ENCODE measurements at places on chromosomes 6 and 20. TPM values are rescaled to one million over a fixed set of nuclear protein-coding genes. Genes with fewer than 3 reads are reported as not detected.
A peak's percentile ranks its signal among the peaks of the same experiment; 100 is the strongest.

Gene ESR1
- total RNA-seq = not detected

- no peak for DNase-seq
These were observed 63.1 kb downstream of the SLX4IP start for GRCh38 chr20:10498200-10498599.

- no peak for DNase-seq
These were observed 16.8 kb downstream of the DAAM2 start for GRCh38 chr6:39808964-39809363.

Gene SYNJ2
- total RNA-seq = 94.5 TPM

GRCh38 chr6:84606860-84607259, 157.5 kb downstream of the TBX18 start:
- no peak for DNase-seq

GRCh38 chr20:58573986-58574385, 58.8 kb upstream of the APCDD1L start:
- no peak for DNase-seq

Gene QKI
- total RNA-seq = 290 TPM

Gene LST1
- not detected for total RNA-seq

Gene HLA-DRA
- total RNA-seq = not detected

Gene ADAT2
- 4.5 TPM for total RNA-seq

- DNase-seq = no peak
These were observed 125.8 kb upstream of the CST7 start for GRCh38 chr20:24823176-24823784.

- no peak for DNase-seq
These were observed 29.0 kb downstream of the ADGRF4 start for GRCh38 chr6:47727391-47727790.

Gene NNAT
- 14.9 TPM for total RNA-seq

Gene BTN1A1
- not detected for total RNA-seq

- DNase-seq = peak; percentile 81
These were observed 103.8 kb downstream of the DLL1 start for GRCh38 chr6:170186941-170187668.

GRCh38 chr6:37251211-37251780, 6.3 kb upstream of the TBC1D22B start:
- DNase-seq = no peak

- no peak for DNase-seq
These were observed 25.0 kb upstream of the MRPS18A start for GRCh38 chr6:43712579-43712978.

GRCh38 chr6:92110403-92110802, 1309.0 kb downstream of the EPHA7 start:
- DNase-seq = no peak

GRCh38 chr6:105102186-105102585, 77.6 kb downstream of the POPDC3 start:
- DNase-seq = no peak

- no peak for DNase-seq
These were observed 406.5 kb upstream of the GJE1 start for GRCh38 chr6:141726248-141726647.

- DNase-seq = no peak
These were observed 191.2 kb upstream of the PREP start for GRCh38 chr6:105593805-105594671.

Gene C20orf144
- total RNA-seq = 0.37 TPM

DNA sequence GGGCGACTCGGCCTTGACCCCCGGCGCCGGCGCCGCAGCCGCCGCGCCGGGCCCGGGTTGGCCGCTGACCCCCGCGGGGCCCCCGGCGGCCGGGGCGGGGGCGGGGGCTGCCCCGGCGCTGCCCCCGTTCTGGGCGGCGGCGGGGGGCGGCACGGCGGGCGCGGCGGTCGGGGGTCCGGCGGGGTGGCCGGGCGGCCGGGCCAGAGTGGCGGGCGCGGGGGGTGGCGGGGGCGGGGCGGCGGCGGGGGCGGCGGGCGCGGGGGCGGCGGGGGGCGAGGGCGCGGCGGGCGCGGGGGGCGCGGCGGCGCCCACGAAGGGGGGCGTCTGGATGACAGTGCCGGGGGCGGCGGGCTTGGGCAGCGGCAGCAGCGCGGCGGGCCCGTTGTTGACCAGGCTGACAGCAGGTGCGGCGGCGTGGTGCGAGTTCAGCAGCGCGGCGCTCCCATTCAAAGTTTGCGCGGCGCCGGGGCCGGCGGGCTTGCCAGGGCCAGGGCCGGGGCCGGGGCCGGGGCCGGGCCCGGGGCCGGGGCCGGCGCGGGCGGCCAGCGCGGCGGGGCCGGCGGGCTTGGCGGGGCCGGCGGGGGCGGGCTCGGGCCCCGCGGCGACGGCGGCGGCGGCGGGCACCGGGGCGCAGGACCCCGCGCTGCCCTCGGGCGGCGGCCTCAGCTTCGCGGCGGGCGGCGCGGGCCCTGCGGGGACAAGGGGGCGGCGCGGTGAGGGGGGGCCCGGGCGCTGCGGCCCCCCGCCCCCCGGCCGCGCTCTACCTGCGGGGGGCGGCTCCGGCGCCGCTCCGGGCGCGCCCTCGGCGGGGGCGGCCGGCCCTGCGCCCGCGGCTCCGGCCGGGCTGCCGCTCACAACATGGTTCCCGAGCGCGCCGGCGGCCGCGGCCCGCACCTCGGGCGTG, 659 bp downstream of the TAF4 start:
- no peak for DNase-seq

DNA sequence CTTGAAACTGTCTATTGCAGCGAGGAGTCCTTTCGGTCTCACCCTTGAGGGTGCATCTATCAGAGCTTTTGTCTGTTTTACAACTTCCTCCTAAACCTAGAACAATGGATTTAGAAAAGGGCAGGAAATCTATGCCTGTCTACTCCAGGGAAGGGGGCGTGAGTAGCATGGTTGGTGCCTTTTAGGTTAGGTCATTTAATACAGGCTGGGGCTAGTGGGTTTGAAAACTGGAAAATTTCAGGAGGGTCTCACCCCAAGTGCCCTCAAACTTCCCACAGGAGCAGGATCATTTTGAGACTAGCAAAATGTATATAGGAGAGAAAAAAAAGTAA, 33.5 kb upstream of the BMP6 start:
- DNase-seq = no peak

DNA sequence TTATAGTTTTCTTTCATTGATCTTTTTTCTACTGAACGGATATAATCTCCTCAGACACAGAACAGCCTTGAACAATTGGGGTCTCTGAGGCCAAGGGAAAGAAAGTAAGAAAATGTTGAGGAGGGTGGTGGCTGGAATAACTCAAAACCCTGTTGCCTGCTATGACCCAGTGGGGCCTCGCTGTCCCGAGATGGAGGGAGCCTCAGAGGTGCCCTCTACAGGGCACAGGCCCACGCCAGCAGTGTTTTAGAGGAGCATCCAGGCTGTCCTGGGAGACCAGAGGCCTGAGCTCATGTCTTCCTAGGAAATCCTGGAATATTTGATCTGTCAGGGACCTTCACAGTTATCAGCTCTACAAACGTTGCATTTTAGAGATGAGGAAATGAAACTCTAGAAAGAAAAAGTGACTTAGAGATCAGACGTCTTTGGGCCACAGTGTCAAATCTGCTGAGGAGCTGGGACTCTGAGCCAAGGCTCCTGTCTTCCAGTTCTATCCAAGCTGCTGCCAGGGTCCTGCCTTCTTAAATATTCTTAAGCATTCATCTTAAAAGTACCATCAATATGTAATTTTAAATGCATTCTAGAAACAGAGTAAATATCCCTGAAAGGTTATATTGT, 26.3 kb downstream of the ALDH5A1 start:
- peak; percentile 66 for DNase-seq

DNA sequence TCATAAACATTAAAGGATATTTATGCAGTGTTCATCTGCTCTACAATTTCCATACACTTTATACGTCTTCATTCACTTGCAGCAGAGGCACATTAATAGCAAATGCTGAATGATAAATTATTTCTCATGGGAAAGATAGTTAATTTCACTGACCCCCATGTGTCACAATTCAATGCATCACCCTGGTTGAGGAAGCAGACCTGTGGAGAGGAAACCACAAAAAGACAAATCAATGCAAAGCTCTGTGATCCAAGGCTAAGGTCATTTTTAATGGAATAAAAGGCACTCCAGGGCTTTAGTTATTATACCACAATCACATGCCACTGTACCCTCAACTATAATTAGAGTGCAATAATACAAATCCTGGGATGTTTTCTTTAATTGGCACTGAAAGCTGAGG, 40.3 kb upstream of the TENT5A start:
- DNase-seq = no peak

DNA sequence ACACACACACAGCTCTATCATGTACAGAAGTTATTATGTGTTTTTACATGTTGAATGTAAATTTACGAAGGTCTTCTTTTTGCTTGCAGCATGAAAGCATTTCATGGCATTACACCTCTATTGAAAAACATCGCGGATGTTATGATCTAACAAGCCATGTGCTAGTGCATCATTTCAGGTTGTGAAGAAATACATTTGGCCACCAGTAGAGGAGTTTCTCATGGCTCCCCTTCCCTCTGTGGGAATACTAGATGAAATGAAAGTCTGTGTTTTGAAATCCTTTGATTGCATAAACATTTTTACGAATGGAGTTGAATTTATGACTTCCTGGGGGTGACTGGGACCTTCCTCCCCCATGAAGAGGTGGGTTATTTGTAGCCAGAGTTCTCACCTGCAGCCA, 17.7 kb downstream of the MAS1 start:
- DNase-seq = no peak

Gene TMEM200A
- 11.2 TPM for total RNA-seq

GRCh38 chr20:61440548-61441055, 188.5 kb downstream of the CDH4 start:
- no peak for DNase-seq

DNA sequence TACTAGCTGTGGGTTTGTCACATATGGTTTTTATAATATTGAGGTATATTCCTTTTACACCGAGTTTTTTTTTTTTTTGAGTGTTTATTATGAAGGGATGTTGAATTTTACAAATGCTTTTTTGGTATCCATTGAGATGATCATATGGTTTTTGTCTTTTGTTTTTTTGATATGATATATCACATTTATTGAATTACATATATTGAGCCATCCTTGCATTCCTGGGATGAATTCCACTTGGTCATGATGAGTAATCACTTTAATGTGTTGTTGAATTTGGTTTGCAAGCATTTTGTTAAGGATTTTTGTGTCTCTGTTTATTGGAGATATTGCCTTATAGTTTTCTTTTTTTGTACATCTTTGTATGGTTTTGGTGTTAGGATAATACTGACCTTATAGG, 3.3 kb upstream of the ZNF337 start:
- no peak for DNase-seq

DNA sequence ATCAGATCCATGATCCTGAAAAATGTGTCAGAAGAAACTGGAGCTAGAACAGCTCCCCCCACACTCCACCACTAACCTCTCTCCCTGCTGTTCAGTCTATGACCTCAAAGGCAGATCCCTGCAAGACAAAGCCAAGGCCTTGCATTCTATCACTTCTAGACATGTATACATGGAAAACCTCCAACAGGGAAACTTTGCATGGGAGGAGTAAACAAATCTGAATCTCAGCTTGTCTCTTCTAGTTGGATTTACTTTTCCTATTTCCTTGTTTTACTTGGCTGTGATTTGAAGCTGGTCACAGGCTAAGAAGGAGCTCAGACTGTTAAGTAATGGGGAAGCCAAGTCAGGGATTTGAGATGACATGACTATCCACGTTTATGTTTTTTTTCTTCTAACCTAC, 456.8 kb upstream of the CHD6 start:
- DNase-seq = no peak

DNA sequence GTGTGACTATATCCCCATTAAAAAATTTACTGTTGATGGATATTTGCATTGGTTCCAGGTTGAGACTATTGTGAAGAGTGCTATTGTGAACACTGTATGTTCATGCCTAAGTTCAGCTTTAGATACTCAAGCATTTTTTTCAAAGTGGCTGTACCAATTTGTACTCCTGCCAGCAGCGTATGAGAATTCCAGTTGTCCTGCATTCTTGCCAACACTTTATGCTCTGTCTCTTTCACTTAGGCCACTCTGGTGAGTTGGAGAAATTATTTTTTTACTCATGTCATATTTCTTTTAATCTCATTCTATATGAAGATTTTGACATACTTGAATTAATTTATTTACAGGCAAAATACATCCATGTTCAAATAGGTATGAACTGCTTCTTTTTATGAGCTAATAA, 76.2 kb downstream of the JAG1 start:
- no peak for DNase-seq

GRCh38 chr20:45293041-45294002, 13.3 kb upstream of the RBPJL start:
- DNase-seq = peak; percentile 95

Gene DHX16
- total RNA-seq = 28.7 TPM

DNA sequence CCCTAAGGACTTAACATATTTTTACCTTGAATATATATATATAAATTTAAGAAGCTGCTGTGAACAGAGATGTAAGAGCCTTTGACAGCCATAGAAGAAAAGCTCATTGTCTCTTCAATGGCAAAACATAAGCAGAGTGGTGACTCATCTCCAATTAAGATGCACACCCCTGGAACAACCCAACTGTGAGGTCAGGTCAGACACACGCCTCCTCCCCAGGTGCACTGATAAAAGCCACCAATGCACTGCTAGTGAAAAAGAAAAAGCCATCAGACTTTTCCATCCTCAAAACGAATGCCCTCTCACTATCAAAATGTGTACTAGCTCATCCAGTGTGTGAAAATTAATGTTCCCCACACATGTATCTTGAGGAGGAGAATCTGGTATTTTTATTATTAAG, 100.1 kb downstream of the SMLR1 start:
- no peak for DNase-seq

DNA sequence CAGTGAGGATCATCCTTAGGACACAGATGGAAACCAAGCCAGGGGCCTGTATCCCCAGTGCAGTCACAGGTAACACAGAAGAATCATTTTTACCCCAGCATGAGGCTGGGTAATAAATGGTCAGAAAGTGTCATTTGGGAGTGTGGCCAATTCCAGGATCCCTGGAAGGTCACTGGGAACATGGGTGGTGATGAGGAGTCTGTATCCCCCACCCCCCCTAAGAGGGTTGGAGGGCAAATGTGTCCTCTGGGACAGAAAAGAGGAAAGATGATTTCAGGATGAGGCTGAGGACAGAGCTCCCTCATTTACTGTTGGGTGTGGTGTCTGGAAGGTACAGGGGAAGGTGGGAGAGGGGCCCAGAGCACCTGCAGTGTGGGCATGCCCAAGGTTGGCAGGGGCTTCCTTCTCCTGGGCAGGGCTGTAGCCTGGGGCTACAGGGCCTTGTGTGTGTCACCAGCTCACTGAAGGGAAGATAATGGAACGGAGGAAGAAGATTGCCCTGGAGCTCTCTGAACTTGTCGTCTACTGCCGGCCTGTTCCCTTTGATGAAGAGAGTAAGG, 34.5 kb downstream of the PLCG1 start:
- DNase-seq = peak; percentile 8

GRCh38 chr6:44489910-44490604, 102.6 kb downstream of the CDC5L start:
- no peak for DNase-seq

Gene ABT1
- total RNA-seq = 13.9 TPM

DNA sequence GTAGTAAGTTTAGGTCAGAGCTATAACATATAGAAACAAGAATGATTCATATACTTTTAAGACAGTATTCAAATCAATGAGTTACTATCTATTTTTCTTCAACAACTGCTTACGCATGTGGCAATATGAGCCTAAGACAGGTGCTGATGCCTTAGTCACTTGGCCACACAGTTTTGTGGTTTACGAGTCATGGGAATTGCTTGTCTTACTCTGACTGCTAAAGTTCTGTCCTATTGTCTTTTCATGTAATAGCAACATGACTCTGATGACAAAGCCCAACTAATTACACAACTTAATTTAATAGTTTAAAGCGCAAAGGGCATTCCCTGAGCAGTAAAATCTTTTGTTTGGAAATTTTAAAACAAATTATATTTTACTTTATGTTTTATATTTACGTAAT, 159.3 kb upstream of the CENPW start:
- DNase-seq = no peak

GRCh38 chr6:5478380-5478779, 217.1 kb downstream of the FARS2 start:
- DNase-seq = no peak

All from osteocyte (in vitro differentiated cells).